ENCODE measurements at places on chromosomes 2 and 18. TPM values are rescaled to one million over a fixed set of nuclear protein-coding genes. Genes with fewer than 3 reads are reported as not detected.

The ZAP70 gene
- total RNA-seq, result 19.2 TPM

The GKN1 gene
- total RNA-seq, result 380 TPM

The THSD7B gene
- total RNA-seq, result not detected

The MORN2 gene
- total RNA-seq, result 2.6 TPM

DNA sequence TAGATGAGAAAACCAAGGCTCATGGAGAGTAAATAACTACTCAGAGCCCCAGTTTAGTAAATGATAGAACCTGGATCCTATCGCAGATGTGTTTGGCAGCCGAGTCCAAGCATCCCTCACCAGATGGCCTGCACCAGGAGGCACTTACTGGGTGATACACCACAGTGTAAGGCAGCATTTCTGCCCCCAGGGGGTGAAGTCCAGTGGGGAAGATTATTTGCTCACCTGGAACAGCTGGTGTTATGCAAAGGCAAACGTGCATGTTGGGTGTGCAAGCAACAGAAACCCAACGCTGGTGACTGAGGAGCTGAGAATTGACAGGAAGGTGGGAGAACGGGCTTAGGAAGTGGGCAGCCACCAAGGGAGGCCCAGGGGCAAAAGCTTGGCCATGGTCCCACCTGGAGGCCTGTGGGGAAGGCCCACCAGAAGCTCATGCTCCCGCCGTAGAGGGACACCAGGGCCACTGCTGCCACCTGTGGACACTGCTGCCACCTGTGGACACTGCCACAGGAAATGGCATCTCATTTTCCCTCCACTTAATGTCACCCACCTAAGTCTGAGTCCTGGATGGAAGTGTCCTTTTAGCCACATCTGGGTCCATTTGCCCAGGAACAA lies 100.6 kb downstream of the TFCP2L1 start:
- no peak for DNase-seq

DNA sequence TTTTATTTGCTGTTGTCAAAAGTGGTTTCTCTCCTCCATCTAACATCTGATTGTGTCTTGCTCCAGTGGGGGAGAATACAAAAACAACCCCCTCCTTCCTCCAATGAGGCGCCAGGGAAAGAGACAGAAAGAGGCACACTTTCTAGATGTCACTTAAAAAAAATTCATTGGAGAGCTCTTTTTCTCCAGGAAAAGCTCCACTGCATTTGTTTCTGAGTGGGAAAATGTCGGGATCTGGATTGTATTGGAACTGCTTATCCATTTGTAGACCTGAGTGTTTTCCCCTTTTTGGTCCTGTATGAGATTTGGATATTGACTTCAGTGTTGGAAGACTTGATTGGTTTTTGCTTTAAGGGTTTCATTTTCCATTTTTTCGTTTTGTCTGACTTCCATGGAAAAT lies 995 bp downstream of the MBD5 start:
- no peak for DNase-seq

DNA sequence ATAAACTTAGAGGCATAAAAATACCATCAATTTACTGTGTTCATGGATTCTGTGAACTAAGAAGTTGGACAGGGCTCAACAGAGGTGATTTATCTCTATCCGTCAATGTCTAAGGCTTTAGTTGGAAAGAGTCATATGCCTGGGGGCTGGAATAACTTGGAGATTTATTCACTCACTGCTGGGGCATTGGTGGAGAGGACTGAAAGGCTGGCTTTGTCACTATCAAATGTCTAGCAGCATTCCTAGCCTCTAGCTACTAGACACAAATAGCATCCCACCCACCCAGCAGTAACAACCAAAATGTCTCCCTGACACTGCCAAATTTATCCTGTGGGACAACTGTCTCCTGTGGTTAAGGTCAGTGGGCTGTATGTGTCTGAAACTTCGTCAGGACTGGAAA lies 71.0 kb downstream of the EVA1A start:
- no peak for DNase-seq

- DNase-seq, result no peak
These were observed 70.4 kb downstream of the RHBDD1 start for GRCh38 chr2:226906163-226906693.

DNA sequence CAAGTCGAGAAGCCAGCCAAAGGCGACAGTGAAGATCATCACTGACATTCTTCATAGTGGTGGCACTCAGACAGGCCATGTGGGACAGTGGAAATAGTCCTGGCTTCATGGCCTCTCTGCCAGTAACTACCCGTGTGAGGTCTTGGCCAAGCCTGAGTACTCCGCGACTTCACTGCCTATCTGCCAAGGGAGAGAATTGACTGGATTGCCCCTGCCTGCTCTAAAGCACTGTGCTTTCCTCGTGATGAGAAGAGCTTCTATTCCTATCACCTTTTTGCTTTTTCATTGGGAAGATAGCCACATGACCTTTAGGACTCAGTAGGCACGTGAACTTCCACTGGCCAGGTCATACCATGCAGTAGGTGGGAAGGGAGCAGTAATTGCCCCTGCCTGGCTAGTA lies 239.3 kb downstream of the HAUS1 start:
- no peak for DNase-seq

Data from stomach (tissue), 19 donors.